D341Med (cell line): ENCODE measurements at places on chromosomes 2 and 18.

DNA sequence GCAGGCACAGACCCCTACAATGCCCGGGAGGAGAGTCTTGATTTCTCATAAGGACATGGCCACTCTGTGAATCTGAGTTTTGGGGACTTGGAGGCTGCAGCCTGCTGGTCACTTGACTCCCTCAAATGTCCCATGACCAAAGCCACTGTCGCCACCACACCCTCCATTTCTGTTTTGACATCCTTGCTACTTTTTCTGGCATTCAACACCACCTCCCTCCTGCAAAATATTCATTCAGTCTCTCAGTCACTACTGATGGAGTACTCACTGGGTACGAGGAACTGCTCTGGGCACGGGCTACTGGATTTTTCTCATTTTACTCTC, 208.6 kb upstream of the HAAO start:
- DNase-seq, result no peak

DNA sequence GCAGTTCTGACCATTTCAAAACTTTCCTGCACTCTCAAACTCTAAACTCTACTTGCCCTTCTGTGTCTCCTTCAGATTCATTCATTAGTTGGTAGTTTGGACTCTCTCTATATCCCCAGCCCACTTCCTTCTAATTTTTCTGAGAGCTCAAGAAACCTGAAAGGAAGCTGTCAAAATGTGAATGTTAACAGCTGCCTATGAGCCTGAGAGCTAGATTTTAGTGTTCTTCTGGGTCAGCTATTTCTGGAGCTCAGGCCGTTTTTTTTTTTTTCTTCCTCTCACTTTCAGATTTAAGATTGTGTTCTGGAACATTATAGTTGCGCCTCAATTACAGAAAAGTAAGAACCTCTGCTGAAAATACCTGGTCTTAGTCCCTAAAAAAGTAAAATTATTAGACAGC, 73.1 kb downstream of the RTN4 start:
- DNase-seq, result no peak

- DNase-seq, result no peak
Observed at GRCh38 chr2:152755029-152755428, 36.6 kb downstream of the ARL6IP6 start.

- no peak for DNase-seq
Observed at GRCh38 chr2:72134408-72134996, 13.2 kb downstream of the CYP26B1 start.

DNA sequence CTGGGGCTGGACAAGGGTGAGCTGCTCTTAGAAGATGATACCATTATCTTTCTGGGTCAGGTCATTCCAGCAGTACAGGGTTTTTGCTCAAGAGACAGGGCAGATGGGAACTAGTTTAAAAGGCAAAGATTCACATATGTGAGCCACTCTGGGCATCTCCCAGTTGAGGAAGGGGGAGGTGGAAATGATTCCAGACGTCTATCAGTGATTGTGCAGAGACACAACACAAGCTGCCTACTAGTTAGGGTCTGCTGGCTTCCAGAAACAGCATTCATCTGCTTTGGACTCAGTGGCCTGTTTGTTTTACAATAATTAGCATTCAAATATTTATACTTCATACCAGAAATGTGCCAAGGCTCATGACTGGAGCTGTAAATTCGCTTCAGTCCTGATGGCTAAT, 32.3 kb downstream of the ST6GAL2 start:
- DNase-seq, result no peak

- no peak for DNase-seq
Observed at GRCh38 chr2:156380117-156380645, 47.7 kb upstream of the NR4A2 start.

DNA sequence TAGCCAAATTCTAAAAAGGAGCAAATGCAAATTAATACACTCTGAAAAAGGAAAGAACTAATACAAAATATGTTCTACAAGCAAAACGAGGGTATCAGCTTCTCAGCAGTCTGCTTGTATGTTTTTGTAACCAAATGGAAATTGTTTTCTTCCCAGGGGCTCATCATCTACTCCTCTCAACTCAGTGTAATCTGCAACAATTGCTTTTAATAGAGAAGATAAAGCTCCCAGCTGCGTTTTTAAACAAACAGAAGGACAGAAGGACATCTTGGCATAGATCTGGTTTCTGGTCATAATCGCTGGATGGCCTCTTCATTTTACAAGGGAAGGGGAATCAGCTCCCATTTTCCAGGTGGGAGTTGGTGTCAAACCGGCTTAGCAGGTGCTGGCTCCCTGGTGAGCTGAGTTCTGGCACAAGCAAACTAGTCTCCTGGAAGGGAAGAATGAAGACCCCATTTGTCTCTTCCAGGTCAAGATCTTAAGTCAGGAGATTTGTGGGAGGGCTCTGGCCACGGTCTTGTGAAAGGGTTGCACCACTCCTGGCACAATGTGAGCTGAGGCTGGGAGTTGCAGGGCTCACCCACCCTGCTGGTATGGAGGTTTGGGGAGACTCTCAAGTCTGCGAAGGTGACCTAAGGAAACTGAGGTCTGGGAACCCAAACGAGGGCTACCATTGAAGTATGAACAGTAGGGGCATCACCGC, 41.6 kb downstream of the NPPC start:
- DNase-seq, result no peak

DNA sequence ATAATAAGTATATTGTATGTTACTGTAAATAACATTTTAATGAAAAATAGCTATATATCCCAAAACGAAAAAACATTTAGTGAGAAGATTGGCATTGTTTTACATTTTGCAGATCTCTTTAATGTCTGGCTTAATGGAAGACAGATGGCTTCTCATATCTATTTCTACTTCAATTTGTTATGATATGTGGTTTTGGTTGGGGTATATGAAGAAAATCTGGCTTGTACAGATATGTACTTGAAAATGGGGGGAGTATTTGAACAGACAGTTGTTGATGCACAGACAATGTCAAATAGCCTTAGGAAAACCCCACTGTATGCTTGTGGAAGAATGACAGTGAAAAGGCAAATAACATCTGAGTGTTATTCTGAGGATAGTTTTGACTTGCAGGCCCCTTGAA, 23.6 kb upstream of the GMCL1 start:
- no peak for DNase-seq

GRCh38 chr2:160388464-160389263, 104.9 kb downstream of the RBMS1 start:
- no peak for DNase-seq

- no peak for DNase-seq
Observed at GRCh38 chr2:227829337-227829736, 15.7 kb downstream of the CCL20 start.

DNA sequence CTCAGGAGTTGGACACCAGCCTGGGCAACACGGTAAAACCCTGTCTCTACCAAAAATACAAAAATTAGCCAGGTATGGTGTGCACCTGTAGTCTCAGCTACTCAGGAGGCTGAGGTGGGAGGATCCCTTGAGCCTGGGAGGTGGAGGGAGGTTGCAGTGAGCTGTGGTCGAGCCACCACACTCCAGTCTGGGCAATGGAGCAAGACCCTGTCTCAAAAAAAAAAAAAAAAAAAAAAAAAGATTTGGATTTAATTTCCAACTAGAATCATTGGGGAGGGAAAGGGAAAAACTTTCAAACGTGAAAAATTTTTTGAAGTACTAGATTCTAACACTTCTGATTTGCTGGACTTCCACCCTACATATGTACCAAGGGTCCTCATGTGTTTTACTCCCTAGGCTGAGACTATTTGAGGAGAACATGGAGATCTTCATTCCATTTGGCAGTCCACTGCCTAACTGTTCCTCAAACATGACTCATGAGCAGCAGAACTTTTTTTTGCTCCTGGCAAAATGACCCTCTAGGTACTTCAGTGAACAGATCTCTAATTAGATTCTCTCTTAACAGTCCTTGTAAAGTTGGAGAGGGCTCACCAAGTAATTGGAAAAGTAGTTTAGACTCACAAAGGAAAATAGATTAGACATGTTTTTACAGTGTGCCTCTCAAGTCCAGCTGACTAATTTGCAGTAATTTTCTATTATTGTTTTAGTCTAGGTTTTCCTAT, 267.6 kb downstream of the METTL4 start:
- no peak for DNase-seq

DNA sequence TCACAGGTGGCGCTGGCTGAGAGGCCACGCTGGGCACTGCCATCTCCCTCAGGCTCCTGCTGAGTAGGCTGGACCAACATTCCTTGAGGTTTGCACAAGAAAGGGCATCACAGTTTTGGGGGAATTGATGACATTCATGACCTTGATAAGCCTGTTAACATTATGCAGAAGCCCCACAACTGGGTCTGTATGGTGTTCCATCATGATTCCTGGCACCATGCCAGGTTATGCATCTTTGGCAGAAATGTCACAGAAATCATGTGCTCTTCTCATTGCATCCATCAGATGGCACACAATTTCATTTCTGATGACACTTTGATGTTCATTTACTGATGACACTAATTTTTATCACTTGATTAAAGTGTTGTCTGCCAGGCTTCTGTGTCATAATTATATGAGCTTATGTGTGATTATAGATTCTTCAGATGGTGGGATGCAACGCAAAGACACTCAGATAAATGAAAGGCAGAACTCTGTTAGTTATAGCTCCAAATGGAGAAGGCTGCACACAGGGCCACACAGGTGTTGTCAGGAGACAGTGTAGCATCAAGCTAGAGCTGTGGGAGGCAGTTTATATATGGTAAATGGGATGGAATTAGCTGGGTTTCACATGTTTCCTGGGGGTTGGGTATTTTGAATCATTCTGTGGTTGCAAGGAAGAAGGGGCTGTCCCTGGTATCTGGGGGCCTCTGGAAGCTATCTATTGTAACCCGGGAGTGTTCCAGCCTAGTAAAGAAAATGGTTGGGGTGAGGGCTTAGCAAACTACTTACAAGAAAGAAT, 191.3 kb downstream of the SLC39A10 start:
- peak; percentile 36 for DNase-seq

GRCh38 chr18:11379660-11380059, 229.7 kb upstream of the SLC35G4 start:
- no peak for DNase-seq

- no peak for DNase-seq
Observed at GRCh38 chr2:45852450-45853150, 201.1 kb downstream of the PRKCE start.

DNA sequence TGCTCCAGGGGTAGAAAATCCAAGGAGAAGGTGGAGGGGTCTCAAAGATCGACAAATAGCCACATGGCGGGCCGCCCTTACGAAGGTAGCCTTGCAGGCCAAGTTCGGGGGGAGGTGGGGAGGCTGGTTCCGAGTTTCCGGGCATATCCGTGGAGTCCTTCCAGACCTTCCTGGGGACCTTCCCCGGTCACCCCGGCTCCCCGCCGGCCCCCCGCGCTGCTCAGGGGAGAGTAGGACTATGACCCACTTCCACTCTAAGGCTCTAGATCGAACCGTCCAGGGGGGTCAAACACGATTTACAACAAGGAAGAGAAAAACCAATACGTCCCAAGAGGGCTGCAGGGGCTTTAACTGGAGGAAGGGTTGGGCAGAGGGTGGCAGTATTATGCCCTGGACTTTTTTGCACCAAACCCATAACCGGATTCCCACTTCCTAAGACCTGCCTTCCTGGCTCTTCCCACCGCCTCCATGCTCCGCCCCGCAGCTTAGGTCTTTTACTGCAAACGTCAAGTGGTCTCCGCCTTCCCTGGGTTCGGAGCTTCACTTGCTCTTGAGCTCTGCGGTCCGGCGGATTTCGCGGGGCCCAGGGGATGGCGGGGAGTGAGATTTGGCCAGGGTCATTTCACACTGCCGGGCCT, 779 bp upstream of the LYPD6 start:
- DNase-seq, result peak; percentile 62

GRCh38 chr2:157662401-157662800, 33.7 kb upstream of the ACVR1C start:
- DNase-seq, result no peak

DNA sequence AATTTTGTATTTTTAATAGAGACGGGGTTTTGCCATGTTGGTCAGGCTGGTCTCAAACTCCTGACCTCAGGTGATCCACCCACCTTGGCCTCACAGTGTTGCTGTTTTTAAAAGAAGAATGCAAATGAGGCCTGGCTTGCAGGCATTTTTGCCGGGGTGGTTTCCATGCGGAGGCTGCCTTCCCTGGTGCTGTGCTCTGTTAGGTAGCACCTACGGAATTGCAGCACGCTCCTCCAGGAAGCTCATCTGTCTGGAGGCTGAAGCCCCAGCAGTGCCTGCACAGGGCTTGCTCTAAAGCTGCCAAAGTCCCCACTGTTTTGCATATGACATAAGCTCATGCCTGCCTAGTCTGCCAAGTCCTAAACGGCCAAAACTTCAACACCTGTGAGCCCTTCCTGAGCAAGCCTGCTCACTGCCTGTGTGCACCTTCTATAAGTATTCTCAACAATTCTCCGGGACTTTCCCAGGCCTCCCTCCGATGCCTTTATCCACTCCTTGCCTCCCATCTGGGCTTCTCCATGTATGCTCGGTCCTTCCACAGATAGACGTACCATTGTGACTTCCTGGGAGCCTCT, 551.3 kb upstream of the RAB6C start:
- no peak for DNase-seq

DNA sequence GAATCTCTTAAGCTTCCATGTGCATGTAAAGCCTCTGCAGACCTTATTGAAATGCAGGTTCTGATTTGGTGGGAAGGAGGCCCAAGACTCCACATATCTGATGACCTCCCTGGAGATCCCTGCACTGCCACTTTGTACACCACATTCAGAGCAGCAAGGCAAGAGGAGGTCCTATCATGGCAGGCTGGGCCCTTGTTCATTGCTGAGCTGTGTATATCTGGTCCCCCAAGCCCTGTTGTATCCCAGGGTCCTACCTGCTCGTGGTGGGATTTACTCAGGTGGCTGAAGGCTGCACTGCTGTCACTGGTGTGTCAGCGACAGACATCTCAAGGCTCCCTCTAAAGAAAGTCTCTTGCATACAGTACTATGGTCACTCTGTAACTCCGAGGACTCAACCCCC, 114.2 kb downstream of the ST6GAL2 start:
- DNase-seq, result no peak

- no peak for DNase-seq
Observed at GRCh38 chr2:233997707-233998106, 52.8 kb upstream of the SPP2 start.

- no peak for DNase-seq
Observed at GRCh38 chr18:56570978-56571377, 67.4 kb downstream of the TXNL1 start.

DNA sequence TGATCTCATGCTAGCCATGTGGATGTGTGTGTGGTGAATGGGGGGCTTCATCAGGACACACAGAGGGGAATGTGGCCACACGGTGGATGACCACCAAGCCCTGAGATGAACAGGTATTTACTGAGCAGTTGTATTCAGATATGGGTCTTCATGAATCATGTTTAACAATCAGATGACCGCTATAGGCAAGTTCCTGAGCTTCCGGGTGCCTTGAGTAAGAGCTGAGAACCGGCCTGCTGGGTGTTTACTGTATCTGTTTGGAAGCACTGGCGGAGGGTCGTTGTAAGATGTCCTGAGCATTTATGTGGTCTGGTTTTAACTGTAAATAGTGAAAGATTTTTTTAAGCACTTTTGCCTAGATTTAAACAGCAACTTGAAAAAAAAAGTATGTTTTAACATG, 43.9 kb downstream of the BOLA3 start:
- DNase-seq, result no peak

GRCh38 chr18:31252522-31252921, 65.4 kb upstream of the DSG1 start:
- no peak for DNase-seq

- no peak for DNase-seq
Observed at GRCh38 chr2:197994751-197995150, 190.4 kb downstream of the PLCL1 start.
